ENCODE measurements at places on chromosomes 3 and 15. TPM values are rescaled to one million over a fixed set of nuclear protein-coding genes. Genes with fewer than 3 reads are reported as not detected.

The FETUB gene
- not detected for total RNA-seq

The CRABP1 gene
- 74.6 TPM for total RNA-seq

The CD80 gene
- 1.1 TPM for total RNA-seq

The EFCAB12 gene
- total RNA-seq = 0.67 TPM

The COL6A5 gene
- not detected for total RNA-seq

GRCh38 chr3:114446600-114446999, 152.8 kb downstream of the TIGIT start:
- peaks cover 13% of the 10 kb centered on the region for H3K4me1 ChIP-seq
- H3K27ac ChIP-seq = no peak overlapping the region
- no peaks in the 10 kb centered on the region for H3K36me3 ChIP-seq

- DNase-seq = no peak
- no peaks in the 10 kb centered on the region for H3K36me3 ChIP-seq
- H3K27me3 ChIP-seq = no peaks in the 10 kb centered on the region
These were observed 1.2 kb downstream of the YEATS2 start for GRCh38 chr3:183698756-183699155.

GRCh38 chr3:156594219-156594683, 39.3 kb upstream of the SSR3 start:
- H3K27me3 ChIP-seq = no peaks in the 10 kb centered on the region
- no peaks in the 10 kb centered on the region for H3K4me1 ChIP-seq
- DNase-seq = no peak
- H3K36me3 ChIP-seq = no peaks in the 10 kb centered on the region

- no peak overlapping the region for H3K4me3 ChIP-seq
- no peaks in the 10 kb centered on the region for H3K27me3 ChIP-seq
- no peak overlapping the region for H3K27ac ChIP-seq
- no peaks in the 10 kb centered on the region for H3K36me3 ChIP-seq
- no peak for DNase-seq
These were observed 26.5 kb downstream of the NEO1 start for GRCh38 chr15:73078722-73079121.

GRCh38 chr3:63940389-63940757, 28.2 kb upstream of the SCAANT1 start:
- peaks cover 10% of the 10 kb centered on the region for H3K4me1 ChIP-seq
- DNase-seq = no peak
- no peaks in the 10 kb centered on the region for H3K36me3 ChIP-seq

- H3K36me3 ChIP-seq = no peaks in the 10 kb centered on the region
- H3K27ac ChIP-seq = no peak overlapping the region
- DNase-seq = no peak
These were observed 529.6 kb downstream of the AGBL1 start for GRCh38 chr15:86609275-86609674.

GRCh38 chr3:119669906-119670570, 7.2 kb downstream of the COX17 start:
- peaks cover 7% of the 10 kb centered on the region for H3K4me1 ChIP-seq
- peak overlapping the region; percentile 50 for H3K27ac ChIP-seq
- H3K36me3 ChIP-seq = peaks cover 36% of the 10 kb centered on the region
- no peaks in the 10 kb centered on the region for H3K27me3 ChIP-seq
- no peak for DNase-seq

DNA sequence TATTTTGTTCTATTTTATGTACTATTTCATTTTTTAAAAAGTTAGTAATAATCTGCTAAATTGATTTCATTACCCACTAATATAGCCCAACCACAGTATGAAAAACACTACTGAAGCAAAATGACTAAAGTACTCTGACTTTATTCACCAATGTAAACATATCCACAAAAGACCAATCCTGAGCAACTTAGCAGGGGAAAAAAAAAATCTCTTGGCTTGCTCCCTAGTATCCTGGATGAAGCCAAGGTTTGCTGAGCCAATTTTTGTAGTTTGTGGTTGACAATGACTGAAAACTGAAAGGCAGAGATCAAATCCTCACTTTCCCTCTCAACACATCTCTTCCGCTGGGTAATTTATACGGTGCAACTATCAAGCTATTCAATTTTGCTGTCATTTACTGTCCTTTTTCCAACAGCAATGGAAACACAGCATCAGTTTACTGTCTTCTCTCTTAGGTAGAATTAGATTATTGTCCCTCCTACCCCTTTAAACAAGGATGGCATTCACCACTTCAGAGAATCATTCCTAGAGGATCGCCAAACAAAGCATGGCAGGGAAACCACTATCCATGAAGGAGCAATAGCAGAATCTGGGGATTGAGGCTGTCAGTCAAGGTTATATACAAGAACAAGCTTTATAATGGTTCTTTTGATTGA, 149.7 kb downstream of the THRB start:
- no peaks in the 10 kb centered on the region for H3K27me3 ChIP-seq
- no peak for DNase-seq
- H3K4me3 ChIP-seq = no peak overlapping the region
- H3K4me1 ChIP-seq = peaks cover 8% of the 10 kb centered on the region
- H3K27ac ChIP-seq = no peak overlapping the region

DNA sequence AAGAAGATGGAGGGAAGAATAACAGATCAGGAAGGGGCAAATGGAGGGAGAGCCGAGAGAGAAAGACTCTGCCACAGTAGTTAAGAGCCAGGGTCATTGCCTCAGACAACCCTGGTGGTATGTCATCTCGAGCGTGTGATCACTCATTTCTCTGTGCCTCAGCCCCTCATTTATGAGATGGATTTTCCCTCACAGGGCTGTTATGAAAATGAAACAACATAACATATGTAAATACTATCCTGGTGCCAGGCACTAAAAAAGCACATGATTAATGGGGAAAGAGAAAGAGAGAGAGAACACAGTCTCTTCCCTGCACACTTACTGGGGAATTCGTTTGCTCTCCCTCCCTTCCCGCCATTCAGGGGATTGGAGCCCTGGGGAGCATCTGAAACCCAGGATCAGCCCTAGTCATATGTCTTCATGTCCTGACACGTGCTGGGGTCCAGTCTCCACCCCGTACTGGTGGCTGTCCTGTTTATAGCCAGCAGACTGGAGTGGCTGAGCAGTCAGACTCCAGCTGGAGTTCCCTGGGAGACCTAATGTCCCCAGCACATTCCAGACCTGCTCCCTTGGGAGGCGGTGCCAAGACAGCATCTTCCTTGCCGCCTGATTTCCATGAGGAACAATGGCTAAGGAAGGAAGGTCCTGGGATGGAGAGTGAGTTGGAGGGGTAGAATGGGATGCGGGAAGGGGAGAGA, 14.7 kb upstream of the AMOTL2 start:
- no peak for DNase-seq
- no peaks in the 10 kb centered on the region for H3K36me3 ChIP-seq
- H3K4me3 ChIP-seq = no peak overlapping the region
- H3K4me1 ChIP-seq = peaks cover 12% of the 10 kb centered on the region
- no peaks in the 10 kb centered on the region for H3K27me3 ChIP-seq

- no peak overlapping the region for H3K4me3 ChIP-seq
- H3K27ac ChIP-seq = no peak overlapping the region
- H3K27me3 ChIP-seq = no peaks in the 10 kb centered on the region
- H3K4me1 ChIP-seq = no peaks in the 10 kb centered on the region
- no peaks in the 10 kb centered on the region for H3K36me3 ChIP-seq
These were observed 496.4 kb upstream of the CBLB start for GRCh38 chr3:106365061-106365691.

Measured in thyroid gland (tissue), 4 donors.